NCI-H460 (cell line): ENCODE measurements at places on chromosomes 16 and 17. TPM values are rescaled to one million over a fixed set of nuclear protein-coding genes. Genes with fewer than 3 reads are reported as not detected.

GRCh38 chr17:45050481-45051059, 862 bp downstream of the DCAKD start:
- DNase-seq = no peak

Gene TLCD3B
- 0.07 TPM in 1 of 2 replicates, not detected in the other for total RNA-seq

DNA sequence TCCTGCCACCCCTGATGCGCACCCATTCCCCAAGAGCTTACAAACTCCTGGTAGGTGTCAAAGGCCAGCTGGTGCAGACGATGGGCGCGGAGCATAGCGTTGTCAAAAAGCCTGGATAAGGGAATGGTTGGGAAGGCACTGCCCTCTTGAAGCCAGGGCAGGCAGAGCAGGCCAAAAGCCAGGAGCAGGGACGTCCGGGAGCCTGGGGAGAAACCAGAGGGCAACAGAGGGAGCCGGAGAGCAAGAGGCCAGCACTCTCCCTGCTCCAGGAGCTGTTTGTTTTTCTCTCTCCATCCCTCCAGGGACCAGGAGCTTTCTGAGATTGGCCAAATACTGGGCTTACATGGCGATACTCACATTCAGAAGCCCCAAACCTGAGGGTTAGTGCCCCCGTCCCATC, 334 bp downstream of the GH1 start:
- no peak for DNase-seq

- no peak for DNase-seq
Measured at GRCh38 chr16:81578076-81578475, 133.5 kb downstream of the CMIP start.

DNA sequence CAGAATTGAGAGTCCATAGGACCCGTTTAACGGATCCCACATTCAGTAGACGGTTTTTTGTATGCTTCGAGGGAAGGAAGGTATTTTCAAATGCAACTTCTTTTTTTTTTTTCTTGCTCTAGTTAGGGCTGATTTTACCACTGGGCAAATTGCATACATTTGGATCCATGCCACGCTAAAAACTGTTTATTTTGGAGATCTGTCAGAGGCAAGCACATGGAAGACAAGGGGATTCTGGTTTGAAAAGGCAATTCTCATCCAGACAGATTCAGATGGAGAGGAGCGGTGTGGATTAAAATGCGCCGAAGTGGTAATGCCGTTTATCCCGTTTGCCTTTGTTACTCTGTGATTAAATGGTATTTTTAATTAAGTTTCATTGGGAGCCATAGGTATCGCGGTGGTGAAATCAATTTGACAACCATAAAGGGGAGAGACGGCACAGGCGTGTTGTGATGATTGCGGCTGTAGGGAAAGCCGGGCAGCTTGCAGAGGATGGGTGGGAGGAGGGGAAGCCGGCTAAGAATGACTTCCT, 170.4 kb downstream of the IRX3 start:
- no peak for DNase-seq

Gene STRADA
- 21.2 and 28.9 TPM in 2 replicates for total RNA-seq

- DNase-seq = no peak
Measured at GRCh38 chr17:32445497-32445896, 1.2 kb downstream of the PSMD11 start.

- no peak for DNase-seq
Measured at GRCh38 chr17:35048685-35049379, 14.7 kb downstream of the RFFL start.

Gene C1QBP
- total RNA-seq = 725 and 734 TPM in 2 replicates

DNA sequence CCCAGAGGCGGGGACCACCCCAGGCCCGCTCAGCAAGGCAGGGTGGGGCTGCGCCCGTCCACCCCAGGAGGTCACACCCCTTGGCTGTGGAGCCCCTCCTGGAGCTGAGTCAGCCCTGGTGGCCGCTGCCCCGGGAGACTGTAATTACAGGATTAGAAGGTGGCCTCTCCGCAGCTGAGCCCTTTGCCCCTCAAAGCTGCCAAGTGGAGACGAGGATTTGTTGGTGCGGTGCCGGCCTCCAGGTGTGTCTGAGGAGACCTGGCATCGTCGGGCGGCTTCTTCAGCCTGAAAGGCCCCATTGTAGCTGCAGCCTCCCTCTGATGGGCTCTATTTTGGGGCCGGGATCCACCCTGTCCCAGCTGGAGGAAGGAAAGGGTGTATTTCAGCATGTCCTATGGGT, 22.7 kb upstream of the SPNS2 start:
- no peak for DNase-seq

DNA sequence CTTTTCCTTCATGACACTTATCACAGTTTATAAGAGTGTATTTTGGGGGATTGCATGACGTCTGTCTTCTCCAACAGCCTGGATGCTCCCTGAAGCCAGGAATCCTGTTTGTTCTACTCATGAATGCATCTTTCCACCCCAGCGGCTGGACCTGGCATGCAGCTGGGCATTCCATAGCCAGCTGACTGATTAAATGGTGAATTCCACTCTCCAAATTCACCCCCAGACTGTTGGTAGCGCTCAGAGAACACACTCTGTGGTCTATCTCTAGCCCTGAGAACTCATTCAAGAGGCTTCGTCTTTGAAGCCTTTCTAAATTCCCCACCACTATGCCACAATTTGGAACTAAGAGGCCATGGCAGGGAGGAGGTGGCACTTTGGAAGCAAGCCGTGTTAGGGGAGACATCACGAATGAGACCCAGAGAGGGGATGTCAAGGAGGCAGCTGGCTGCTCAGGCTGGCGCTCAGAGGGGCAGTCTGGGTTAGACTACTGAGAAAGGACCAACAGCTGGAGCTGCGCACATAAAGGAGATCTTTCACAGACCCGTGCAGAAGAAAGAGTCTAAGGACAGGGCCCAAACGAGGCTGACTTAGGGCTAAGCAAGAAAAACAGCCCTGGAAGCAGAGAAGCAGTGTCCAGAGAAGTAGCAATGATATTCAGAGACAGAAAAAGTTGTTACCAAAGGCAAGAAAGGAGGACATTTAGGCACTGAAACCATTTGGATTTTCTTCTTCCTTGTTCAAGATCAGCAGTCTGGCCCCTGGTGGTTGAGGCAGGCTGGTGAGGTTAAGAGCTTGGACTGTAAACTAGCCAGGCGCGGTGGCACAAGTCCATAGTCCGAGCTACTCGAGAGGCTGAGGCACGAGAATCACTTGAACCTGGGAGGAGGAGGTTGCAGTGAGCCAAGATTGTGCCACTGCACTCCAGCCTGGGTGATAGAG, 42.4 kb upstream of the ZNF629 start:
- DNase-seq = no peak

GRCh38 chr16:89045881-89046280, 47.8 kb upstream of the ACSF3 start:
- no peak for DNase-seq

- DNase-seq = no peak
Measured at GRCh38 chr16:83305092-83305491, 502.7 kb upstream of the HSBP1 start.

GRCh38 chr17:77774182-77774581, 184.3 kb upstream of the TNRC6C start:
- DNase-seq = no peak

GRCh38 chr16:60771138-60771537, 1265.1 kb downstream of the CDH8 start:
- no peak for DNase-seq

Gene SDR42E1
- total RNA-seq = not detected in 2 replicates

DNA sequence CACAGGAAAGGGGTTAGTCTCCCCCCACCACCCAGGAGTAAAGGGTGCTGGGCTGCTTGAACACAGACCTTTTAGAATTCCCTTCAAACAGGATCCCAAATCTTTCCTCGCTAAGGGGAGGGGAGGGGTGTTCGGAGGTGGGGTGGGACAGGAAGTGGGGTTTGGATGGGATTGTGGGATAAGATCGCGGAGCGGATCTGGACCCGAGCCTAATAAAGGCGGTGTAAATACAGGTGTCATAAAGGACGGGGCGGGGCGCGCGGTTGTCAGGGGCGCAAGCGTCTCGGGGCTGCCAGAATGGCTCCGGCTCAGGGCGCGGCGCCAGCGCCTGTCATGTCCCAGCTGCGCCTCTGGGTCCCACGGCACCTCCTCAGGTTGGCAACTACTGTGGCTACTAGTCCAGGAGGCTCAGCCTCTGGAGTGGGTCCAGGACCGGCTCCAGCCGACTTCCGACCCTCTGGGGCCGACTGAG, 59.8 kb upstream of the FBXO47 start:
- DNase-seq = no peak
